ENCODE measurements at places on chromosomes 3 and 15.

- DNase-seq, result no peak
These were observed 42.5 kb downstream of the ZBTB38 start for GRCh38 chr3:141410846-141411245.

DNA sequence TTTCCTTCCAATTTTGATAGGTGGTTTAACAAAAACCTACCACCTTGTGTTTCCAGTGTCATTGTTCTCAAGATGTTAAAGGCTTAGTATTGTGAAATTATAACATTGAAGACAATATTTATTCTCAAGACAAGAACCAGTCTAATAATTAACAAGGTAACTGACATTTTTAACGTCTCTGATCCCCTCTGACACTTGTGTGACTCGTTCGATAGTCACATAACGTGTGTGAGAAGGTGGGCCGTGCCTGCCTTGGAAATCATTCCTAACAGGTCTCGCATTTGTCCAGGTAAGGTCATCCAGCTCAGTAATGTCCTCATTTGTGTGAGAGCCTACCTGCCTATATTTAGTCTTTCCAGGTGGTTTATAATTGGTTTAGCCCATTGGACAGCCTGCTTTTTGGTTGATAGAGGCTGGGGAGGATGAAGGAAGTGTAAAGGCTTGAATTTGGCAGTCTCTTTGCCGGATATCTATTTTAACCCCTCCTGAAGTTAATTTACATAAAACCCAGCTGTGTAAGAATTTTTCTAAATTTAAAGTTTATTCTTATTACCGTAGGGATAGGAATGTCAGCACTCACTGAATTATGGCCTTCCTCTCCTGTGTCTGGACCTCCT lies 94.4 kb downstream of the AKAP13 start:
- DNase-seq, result no peak

DNA sequence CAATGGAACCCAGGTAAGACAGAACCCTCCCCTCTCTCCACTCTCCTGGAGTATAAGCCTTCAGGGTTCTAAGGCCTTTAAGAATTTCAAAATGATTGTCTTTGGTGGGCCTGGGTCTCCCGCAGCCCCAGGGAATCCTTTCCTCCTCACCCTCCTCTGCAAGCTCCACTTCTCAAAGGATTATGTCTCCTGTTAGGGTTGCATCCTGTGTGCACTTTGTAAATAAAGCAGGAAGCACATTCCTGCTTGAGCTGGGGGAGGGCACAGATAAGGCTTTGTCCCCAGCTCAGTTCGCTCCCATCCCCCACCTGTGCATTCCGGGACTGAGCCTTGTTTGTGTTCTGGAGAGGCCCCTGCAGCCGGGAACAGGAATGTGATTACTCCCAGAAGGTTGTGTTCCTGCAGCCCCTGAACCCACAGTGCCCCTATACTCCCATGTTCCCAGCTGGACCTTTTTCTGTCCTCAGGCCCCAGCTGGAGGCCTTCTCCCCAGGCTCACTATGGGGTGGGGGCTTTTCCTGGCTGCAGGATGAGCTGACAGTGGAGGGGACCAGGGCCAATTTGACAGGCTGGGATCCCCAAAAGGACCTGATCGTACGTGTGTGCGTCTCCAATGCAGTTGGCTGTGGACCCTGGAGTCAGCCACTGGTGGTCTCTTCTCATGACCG lies 9.5 kb downstream of the TYRO3 start:
- DNase-seq, result no peak

DNA sequence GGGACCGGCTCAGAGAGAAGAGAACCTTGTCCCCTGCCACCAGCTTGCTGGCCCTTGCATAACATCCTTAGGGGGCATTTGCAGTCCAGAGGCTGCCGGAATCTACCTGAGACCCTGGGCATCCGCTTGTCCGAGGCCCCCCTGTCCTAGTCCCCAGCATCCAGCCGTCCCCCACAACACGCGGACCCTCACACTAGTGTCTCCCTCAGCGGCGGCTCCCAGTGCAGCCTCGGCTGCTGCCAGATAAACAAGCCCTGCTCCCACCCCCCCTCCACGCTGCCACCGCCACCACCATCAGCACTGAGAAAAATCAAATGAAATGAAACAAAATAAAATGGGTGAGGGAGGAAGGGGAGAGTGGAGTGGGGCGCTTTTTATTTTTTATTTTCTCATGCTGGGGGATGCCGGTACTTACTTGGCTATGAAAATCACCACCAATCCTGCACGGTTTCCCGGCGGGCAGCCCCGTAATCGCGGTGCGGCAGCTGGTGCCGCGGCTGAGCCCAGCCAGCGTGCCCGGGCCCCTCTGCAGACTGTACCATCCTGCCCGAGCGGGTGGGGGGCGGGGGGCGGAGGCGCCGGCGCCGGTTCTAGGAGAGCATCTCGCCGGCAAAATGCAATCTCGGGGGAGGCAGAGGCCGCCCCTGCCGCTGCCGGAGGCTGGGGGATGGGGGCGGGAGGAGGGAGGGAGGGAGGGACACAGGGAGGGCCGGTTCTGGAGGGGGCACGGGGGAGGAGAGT lies at the start of gene ATP2B2:
Gene ATP2B2, minus strand, starts transcription at position 537 of the 741 bp plus-strand sequence. CDS start 56,043 bp downstream, outside the sequence.
- DNase-seq, result no peak

GRCh38 chr3:111594781-111595180 lies 365 bp downstream of the ZBED2 start:
- DNase-seq, result no peak

DNA sequence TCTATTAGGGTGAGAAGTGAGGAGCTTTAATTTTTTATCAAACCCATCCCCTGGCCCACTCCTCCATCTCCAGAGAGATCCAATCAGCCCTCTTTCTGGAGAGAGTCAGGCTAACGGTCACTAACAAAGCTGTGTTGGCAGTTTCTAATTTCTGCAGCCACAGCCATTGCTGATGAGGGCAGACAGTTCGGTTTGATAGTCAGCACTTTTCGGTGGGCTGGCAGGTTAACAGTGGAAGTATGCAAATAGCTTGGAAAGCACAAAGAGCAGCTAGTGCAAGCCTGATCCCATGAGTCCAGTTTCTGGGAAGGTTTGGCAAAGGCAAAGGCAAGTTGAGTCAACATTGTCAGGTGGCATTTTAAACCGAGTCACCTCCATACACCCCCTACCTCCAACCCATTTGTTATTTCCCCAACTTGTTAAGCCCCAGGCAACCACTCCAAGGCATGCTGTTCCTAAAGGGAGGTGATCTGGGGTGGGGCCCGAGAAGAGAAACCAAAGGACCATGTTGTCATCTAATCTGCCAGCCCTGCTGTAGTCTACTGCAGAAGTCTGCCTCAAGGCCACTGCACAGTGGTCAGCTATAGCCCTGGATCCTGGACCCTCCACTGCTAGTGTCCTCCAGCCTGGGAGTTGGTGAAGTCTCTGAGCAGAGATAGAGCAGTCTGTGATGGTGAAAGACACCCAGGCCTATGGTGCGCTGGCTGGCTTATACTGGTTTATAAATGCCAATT lies 1.7 kb downstream of the CCR1 start:
- no peak for DNase-seq

GRCh38 chr15:30953731-30954378 lies 37.6 kb downstream of the MTMR10 start:
- no peak for DNase-seq

GRCh38 chr3:32401126-32401525 lies 9.5 kb downstream of the CMTM7 start:
- no peak for DNase-seq

GRCh38 chr3:39189959-39190269 lies 2.5 kb downstream of the XIRP1 start:
- no peak for DNase-seq

DNA sequence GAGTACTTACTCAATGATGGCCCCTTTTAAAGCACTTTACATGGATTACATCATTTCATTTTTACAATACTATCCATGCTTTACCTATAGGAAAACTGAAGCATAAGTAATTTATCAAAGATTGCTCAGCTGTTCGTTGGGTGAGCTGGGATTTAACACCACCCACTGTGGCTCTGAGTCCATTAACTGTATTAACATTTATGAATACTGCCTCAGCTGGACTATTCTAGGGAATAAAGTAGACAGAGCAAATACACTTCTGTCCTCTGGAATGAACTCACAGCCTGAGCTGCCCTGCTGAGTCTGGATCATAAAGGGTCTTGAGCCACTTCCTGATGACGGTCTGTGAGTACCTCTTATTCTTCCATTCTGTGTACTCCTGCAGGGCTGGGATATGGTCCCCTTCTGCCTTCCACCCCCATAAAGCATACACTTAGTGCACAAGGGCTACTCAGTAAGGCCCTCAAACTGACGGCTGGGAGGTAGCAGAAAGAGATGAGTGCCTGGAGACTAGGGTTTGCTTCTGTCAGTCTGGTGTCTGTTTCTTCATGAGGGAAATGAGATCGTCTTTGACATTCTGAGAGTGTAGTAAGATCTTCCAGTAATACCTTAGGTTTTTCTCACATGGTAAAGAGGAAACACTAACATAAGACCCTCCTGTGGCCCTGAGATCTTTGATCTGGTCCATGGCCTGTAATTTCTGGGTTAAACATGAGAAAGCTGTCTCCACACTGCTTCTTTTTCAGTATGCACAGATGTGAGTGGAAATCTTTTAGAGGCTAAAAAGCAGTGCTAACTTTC lies 12.6 kb upstream of the ST6GAL1 start:
- DNase-seq, result no peak

GRCh38 chr3:78143000-78143399 lies 1103.1 kb downstream of the ROBO2 start:
- no peak for DNase-seq

DNA sequence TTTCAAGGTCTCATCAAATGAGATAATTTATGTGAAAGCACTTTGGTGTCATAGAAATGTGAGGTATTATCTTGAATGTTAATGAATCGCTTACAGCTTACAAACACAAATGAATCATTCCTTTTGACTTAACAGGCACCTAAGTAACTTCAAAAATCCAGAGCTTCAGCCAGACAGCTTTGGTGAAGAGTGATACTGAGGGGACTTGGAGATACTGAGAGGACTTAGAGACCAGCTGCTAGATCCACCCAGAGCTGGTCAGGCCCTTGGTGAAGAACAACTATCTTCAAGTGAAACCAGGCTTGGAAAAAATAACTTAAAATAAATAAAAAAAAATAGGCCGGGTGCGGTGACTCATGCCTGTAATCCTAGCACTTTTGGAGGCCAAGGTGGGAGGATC lies 16.2 kb upstream of the ZFYVE19 start:
- DNase-seq, result no peak

GRCh38 chr15:80778964-80779657 lies at the start of gene CEMIP:
CEMIP (plus strand) TSS chr15:80779370; CDS start chr15:80873880, 94,510 bp downstream.
- no peak for DNase-seq

DNA sequence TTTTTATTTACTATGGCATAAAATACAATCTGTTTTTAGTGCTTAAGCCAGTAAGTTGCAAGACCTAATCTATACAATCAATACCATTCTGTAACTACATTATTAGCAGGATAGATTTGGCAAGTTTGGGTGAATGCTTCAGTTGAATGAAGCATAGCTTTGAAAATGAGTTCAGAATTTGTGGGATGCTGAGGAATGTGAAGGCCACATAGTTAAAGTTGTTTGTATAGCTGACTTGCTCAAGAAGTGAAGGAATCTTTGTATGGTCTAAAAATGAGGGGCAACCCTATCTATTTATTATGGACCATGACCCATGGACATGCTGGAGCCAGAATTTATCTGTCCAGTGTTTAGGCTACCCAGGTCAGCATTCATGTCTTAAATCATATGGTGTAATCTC lies 58.5 kb downstream of the CRYBG3 start:
- no peak for DNase-seq

GRCh38 chr3:120526011-120526870 lies 69.9 kb upstream of the NDUFB4 start:
- DNase-seq, result no peak

GRCh38 chr3:134474956-134475355 lies 10.8 kb downstream of the ANAPC13 start:
- no peak for DNase-seq

- DNase-seq, result no peak
These were observed 14.7 kb downstream of the IQSEC1 start for GRCh38 chr3:13058346-13059120.

GRCh38 chr15:39083213-39083612 lies 497.7 kb upstream of the THBS1 start:
- no peak for DNase-seq

GRCh38 chr15:61393524-61393923 lies 164.4 kb upstream of the RORA start:
- no peak for DNase-seq

- DNase-seq, result no peak
These were observed 27.6 kb downstream of the SLC4A7 start for GRCh38 chr3:27456554-27456953.

DNA sequence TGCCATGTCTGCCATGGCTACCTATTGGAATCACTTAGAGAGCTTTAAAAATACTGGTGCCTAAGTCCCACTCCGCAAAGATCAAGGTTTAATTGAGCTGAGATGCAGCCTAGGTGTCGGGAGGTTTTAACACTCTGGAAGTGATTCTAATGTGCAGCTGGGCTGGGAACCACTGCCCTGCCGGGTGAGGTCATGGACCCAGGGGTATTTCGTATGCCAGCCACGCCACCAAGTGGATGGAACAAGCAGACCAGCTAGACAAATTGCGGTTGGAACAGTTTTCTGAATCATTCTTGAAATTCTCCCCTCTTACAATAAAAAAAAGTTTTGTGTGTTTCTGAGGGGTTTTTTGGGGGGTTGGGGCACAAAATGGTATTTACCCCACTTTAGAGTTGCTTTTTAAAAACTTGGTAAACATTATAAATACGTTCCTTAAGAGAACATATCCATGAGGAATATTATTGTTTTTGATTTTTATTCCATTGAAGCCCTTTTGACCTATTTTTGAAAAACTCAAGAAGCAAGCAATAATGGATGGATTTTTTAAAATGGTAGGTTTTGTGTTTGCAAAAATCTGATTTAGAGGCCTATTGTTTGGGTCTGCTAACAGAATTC lies 66.2 kb upstream of the CSTA start:
- no peak for DNase-seq

GRCh38 chr3:130679218-130679617 lies 67.4 kb downstream of the PIK3R4 start:
- DNase-seq, result no peak

DNA sequence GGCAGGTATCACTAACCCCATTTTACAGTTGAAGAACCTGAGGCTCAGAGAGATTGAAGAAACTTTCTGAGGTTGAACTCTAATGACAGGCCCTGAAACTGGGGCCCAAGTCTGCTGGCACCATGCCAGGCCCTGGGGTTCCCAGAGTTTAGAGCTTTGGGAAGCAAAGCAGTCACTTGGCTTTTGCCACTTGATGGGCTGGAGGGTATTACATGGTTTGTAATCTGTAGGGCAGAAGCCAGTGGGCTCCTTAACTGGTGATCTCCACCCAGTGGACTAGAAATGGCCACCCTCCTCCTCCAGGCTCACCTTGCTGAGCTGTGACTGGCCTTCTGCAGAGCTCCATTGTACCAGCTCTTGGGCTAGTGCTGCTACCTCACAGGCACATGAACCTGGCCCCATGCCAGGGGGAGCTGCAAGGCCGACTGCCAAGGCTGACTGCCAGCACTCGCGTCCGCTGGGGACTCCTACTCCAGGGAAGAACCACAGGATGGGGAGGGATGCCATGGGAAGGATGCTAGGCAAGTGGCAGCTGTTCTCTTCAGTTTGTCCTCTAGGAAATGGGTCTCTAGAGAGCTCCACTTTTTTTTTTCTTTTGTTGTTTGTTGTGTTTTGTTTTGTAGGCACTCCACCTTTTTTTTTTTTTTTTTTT lies 104.8 kb downstream of the ETFA start:
- no peak for DNase-seq

- DNase-seq, result no peak
These were observed 12.4 kb downstream of the QRICH1 start for GRCh38 chr3:49081429-49081828.

- no peak for DNase-seq
These were observed 456.5 kb upstream of the THRB start for GRCh38 chr3:24951180-24951579.

GRCh38 chr3:192570821-192571791 lies 156.2 kb downstream of the FGF12 start:
- no peak for DNase-seq

- no peak for DNase-seq
These were observed 202.6 kb upstream of the MCTP2 start for GRCh38 chr15:94028809-94029208.
